ENCODE measurements at places on chromosomes 5 and 9. TPM values are rescaled to one million over a fixed set of nuclear protein-coding genes. Genes with fewer than 3 reads are reported as not detected.

Gene TERT
- total RNA-seq: not detected

Gene F12
- 0.56 TPM for total RNA-seq

Gene CCIN
- 1.1 TPM for total RNA-seq

Gene CARTPT
- not detected for total RNA-seq

Gene KCNMB1
- not detected for total RNA-seq

Gene CNTFR
- not detected for total RNA-seq

Gene SMU1
- total RNA-seq: 37.8 TPM

Gene CCDC69
- 0.56 TPM for total RNA-seq

Gene CYSRT1
- not detected for total RNA-seq

Gene ECM2
- total RNA-seq: 0.36 TPM

Gene MCIDAS
- not detected for total RNA-seq

Gene CAMK2A
- 0.18 TPM for total RNA-seq

Gene SIMC1
- total RNA-seq: 6.9 TPM

Gene PGM5
- 14.7 TPM for total RNA-seq

Gene RXFP3
- total RNA-seq: not detected

Gene ANKRD20A1
- total RNA-seq: 0.18 TPM

Gene IER5L
- total RNA-seq: 12.5 TPM

Gene EQTN
- not detected for total RNA-seq

Gene INSL6
- total RNA-seq: not detected

Gene GPR150
- total RNA-seq: under 0.01 TPM

Gene ANKRD31
- under 0.01 TPM for total RNA-seq

Gene MAML1
- total RNA-seq: 4.7 TPM

Gene PCDHA9
- under 0.01 TPM for total RNA-seq

Gene CYLC2
- not detected for total RNA-seq

Gene PCDHB3
- under 0.01 TPM for total RNA-seq

All from IMR-90 (cell line).